ENCODE measurements at places on chromosomes 7 and 10. TPM values are rescaled to one million over a fixed set of nuclear protein-coding genes. Genes with fewer than 3 reads are reported as not detected.

Gene CRYGN
- total RNA-seq: 0.25 TPM

Gene TMEM106B
- 48.8 TPM for total RNA-seq

DNA sequence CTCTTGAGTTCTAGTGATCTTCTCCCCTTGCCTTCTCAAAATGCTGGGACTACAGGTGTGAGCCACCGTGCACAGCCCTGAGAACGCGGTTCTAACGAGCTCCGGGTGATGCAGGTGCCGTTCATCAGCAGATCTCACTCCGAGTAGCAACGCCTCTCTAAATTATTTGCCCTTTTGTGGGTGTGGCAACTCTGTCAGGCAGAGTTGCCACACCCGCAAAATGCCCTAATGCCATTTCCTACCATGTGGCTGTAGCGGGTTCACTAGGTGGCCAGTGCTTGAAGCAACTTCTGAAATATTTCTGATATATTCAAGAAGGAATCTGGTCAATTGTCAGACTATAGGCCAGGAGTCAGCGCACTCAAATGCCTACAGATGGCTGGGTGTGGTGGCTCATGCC is 62.9 kb upstream of the NMT2 start:
- no peaks in the 10 kb centered on the region for H3K27me3 ChIP-seq
- no peak for DNase-seq
- H3K36me3 ChIP-seq: peaks cover 5% of the 10 kb centered on the region
- H3K4me1 ChIP-seq: peaks cover 3% of the 10 kb centered on the region
- H3K27ac ChIP-seq: no peak overlapping the region

- H3K27me3 ChIP-seq: peaks cover 11% of the 10 kb centered on the region
- no peaks in the 10 kb centered on the region for H3K36me3 ChIP-seq
- H3K27ac ChIP-seq: peak overlapping the region; percentile 87
- peak overlapping the region; percentile 90 for H3K4me3 ChIP-seq
- H3K4me1 ChIP-seq: peaks cover 5% of the 10 kb centered on the region
Measured at GRCh38 chr7:2632733-2633537, 1.1 kb downstream of the TTYH3 start.

- H3K27ac ChIP-seq: no peak overlapping the region
- no peaks in the 10 kb centered on the region for H3K4me1 ChIP-seq
- H3K36me3 ChIP-seq: no peaks in the 10 kb centered on the region
- no peak overlapping the region for H3K4me3 ChIP-seq
Measured at GRCh38 chr7:118839515-118839914, 615.0 kb downstream of the ANKRD7 start.

GRCh38 chr7:51035716-51036115 is 253.0 kb upstream of the GRB10 start:
- no peak overlapping the region for H3K27ac ChIP-seq
- H3K4me3 ChIP-seq: no peak overlapping the region
- no peak for DNase-seq

DNA sequence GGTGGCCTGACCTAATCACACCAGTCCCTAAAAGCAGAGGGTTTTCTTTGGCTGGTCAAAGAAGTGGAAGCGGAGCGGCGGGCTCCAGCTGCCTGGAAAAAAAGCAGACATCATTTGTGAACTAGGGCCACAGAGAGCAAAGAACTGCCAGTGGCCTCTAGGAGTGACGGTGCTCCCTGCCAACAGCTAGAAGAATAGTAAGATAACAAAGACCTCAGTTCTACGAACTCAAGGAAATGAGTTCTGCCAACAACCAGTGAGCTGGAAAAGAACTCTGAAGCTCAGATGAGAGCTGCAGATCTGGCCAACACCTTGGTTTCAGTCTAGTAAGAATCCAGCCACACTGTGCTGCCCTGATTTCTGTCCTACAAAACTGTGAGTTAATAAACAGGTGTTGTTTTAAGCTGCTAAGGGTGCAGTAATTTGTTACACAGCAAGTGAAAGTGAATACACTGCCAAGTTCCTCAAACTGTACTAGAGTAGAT is 178.0 kb downstream of the SRPK2 start:
- H3K4me3 ChIP-seq: peak overlapping the region; percentile 11
- peaks cover 18% of the 10 kb centered on the region for H3K36me3 ChIP-seq
- no peak for DNase-seq
- peaks cover 34% of the 10 kb centered on the region for H3K4me1 ChIP-seq
- H3K27ac ChIP-seq: no peak overlapping the region
